Motor neuron (in vitro differentiated cells): ENCODE measurements at places on chromosomes 11 and 22.
A peak's percentile ranks its signal among the peaks of the same experiment; 100 is the strongest.

DNA sequence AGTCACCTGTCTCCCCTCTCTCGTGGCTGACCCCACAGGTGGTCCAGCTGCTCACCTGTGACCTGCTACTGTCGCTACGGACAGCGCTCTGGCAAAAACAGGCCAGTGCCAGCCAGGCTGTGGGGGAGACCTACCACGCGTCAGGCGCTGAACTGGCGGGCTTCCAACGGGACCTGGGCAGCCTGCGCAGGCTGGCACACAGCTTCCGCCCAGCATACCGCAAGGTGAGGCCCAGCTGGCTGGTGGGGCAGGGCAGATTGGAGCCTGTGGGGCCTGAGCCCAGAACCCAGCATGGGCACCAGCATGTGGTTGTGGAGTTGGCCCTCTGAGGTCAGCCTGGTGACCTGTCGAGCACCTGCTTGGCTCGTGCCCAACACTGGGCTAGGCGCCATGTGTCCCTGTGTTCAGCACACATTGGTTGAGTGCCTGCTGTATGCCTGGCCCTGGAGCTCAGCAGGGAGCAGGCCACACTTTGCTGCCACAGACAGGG, 11.9 kb downstream of the SHISA8 start:
- ATAC-seq, result no peak

DNA sequence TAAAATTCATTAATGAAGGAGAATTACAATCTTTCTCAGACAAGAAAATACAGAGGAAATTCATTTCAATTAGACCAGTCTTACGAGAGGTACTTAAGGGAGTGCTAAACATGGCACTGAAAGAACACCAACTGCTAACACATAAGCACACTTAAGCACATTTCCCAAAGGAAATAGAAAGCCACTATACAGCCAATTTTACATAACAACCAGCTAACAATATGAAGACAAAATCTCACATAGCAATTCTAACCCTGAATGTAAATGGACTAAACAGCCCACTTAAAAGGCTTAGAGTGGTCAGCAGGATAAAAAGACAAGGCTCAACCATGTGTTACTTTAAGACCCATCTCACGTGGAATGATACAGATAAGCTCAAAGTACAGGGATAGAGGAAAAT, 339.5 kb upstream of the LUZP2 start:
- ATAC-seq, result no peak

DNA sequence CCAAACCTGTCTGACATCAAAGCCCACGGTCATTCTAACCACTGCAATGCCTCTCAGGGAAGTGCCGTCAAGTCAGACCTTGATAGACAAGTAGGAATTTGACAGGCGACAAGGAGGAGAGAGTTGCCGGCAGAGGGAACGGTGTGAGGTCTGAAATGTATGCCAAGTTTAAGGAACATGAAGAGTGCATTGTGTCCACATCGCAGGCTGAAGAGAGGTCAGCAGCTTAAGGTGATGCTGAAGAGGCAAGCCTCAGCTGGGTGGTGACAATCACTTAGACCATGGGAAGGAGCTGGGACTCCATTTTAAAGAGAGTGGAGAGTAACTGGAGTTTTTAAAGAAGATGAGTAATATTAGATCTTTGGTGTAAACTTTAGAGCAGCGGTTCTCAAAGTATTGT, 104.9 kb upstream of the TBCEL start:
- ATAC-seq, result no peak

DNA sequence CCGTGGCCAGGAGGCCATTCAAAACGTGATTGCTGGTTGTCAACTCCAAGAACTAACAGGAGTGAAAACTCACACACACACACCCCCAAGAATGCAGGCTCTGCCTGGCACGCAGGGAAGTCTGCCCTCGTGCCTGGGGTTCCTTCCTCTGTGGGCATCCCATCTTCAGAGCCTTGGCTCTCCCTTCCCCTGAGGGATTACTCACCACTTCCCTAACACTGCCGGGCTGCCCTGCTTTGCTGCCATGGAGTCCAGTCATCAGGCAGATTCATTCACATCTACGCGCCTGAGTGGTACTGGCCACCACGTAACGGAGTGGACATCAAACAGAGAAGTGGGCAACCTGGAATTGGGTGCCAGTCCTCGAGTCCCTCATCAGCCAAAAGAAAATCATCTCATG, 120.7 kb upstream of the TMEM45B start:
- ATAC-seq, result no peak

DNA sequence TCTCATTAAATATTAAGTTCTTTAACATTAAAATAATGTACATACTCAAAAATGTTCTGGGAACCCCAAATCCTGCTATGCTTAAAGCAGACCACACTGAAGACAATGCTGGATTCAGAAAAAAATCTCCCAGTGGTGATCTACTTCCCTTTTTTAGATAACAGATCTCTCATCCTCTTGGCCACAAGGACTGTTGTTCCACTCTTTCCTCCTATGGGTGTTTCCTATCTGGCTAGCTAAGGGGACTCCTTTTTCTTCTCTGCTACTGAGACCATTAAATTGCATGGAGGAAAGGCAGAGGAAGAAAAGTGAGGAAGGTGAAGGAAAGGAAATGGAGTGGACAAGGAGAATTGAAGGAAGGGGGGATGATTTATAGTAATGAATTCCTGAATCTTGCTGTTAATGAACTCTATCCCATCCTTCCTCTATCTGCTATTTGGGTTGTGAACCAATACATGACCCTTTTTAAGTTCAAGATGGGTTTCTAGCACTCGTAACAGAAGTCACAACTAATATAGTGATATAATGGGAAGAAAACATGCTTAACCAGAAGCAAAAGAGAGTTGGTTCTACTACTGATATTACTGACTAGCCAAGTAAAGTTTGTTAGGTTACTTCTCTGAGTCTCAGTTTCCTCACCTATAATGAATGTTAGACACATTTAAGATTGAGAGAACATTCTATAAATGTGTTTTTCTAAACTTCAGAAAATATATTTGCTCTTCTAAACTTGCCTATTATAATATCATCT, 53.2 kb downstream of the PIK3C2A start:
- no peak for ATAC-seq

DNA sequence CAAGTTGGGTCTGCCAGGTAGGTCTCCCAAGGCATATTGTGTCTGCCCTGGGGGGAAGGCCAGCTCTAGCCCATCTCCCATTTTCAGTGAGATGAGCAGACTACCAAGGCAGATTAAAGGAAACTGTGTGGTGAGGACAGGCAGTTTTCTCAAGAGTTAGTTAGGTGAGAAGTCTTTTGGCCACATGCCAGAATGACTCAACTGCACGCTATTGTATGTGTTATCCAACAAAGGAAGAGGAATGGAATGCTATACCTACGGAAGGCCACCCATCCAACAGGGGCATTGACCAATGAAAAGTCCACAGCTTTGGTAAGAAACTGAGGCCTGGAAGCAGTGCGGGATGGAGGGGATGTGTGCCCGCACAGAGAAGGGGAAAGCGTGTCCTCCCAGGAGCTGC, 941.7 kb downstream of the NTM start:
- ATAC-seq, result no peak

GRCh38 chr22:45164270-45165088, 754 bp downstream of the NUP50 start:
- peak; percentile 64 for ATAC-seq

- ATAC-seq, result no peak
Measured at GRCh38 chr11:107116358-107116757, 98.1 kb upstream of the GUCY1A2 start.
